ENCODE measurements at places on chromosomes 2 and 18.

- DNase-seq, result no peak
Observed at GRCh38 chr18:69518989-69519388, 118.3 kb downstream of the DOK6 start.

DNA sequence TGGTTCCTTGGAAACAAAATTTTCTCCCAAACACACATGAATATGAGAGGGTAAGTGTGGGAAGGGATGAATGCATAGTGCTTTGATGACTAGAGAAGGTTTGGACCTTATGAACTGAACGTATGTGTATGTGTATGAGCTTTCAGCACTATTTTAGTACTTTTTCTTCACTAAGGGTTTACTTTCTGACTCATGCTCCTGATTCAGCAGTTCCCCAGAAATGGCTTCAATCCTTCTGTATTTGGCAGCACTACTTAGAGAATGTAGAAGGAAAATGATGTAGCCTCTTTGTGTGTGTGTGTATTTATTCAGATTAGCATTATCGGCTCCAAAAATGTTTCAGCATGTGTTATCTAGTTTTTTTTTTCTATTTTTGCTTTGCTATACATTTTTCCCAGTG is 22.2 kb downstream of the KCNJ3 start:
- peak; percentile 18 for DNase-seq

GRCh38 chr18:13633700-13634099 is 92.7 kb downstream of the FAM210A start:
- no peak for DNase-seq

DNA sequence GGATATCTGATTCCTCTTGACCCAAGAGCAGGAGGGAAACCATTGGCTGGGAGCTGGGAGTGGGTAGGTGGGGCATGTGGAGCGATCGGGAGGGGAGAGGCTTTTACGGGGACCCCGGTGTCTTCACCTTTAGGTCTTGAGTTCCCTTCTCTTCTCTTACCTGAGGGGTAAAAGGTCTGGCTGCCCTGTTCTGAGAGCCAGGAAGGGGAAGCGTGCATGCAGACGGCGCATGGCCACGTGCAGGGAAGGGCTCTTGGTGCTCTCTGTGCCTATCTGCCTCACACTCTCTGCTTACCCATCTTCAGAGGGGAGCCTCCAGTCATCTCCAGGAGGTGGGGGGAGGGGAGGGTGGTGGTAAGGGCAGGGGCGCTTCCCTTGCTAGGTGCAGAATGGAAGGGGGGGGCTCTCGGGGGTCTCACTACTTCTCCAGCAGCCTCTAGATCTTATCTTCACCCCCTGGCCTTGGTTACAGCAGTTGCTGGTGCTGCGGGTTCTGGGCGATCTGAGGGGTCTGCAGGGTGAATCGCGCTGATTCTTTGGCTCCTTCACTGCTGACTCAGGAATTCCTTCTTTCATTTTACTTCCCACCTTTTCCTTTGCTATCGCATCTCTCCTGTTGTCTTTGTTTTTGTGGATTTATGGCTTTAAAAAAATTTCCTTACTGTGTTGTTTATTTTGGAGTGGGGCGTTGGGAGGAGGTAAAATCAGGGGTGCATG is 225.8 kb upstream of the HS6ST1 start:
- no peak for DNase-seq

DNA sequence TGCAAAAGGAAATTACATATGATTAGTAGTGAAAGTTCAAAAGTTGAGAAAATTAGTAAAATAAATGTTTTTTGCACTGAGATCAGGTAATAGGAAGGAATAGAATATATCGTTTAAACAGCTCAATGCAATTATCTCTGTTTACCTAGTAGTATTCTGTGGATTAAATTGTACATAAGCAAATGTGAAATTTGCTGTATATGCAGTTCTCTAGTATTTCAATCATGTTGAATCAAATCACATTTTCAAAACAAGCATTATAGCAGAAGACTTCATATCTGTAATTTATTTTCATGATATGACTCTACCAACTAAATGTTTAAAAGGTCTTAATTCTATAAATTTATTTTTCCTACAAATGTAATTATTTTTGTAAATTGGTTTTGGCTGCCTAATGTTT is 31.6 kb downstream of the ITPRID2 start:
- no peak for DNase-seq

- no peak for DNase-seq
Observed at GRCh38 chr18:39806525-39806924, 2148.5 kb upstream of the PIK3C3 start.

- DNase-seq, result no peak
Observed at GRCh38 chr2:100145893-100146656, 3.7 kb upstream of the AFF3 start.

GRCh38 chr2:25314514-25315315 is 27.0 kb downstream of the DNMT3A start:
- DNase-seq, result no peak

DNA sequence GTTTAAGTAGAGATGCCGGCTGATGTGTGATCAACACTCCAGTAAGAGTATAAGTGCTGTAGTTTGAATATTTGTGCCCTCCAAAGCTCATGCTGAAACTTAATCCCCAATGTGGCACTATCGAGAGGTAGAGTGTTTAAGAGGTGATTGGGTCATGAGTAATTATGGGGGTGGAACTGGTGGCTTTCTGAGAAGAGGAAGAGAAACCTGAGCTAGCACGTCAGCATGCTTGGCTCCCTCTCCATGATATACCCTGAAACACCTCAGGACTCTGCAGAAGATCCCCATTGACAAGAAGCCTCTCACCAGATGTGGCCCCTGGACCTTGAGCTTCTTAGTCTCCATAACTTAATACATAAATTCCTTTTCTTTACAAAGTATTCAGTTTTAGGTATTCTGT is 584.8 kb downstream of the TSN start:
- DNase-seq, result no peak

DNA sequence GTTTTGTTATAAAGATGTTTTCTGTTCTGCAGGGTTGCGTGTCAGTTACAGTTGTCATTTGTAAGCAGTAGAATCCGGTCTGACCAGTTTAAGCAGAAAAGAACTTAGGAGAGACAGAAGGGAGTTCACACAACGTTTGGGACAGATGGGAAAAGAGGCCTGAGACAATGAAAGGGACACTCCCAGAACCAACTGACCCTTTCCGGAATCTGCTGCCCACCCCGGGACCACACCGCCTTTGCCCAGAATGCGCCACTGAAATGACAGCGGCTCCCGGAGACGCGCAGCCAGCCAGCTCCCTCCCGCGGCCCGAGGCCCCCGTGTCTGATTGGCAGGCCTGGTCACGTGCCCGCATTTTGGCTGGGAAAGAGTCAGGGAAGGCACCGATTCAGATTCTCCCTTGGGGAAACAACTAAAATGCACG is 244.6 kb downstream of the BCL2 start:
- no peak for DNase-seq

- peak; percentile 31 for DNase-seq
Observed at GRCh38 chr2:163319006-163319405, 416.8 kb downstream of the FIGN start.

- no peak for DNase-seq
Observed at GRCh38 chr2:51410331-51410730, 378.4 kb upstream of the NRXN1 start.

- DNase-seq, result no peak
Observed at GRCh38 chr2:144452989-144453336, 67.0 kb downstream of the ZEB2 start.

DNA sequence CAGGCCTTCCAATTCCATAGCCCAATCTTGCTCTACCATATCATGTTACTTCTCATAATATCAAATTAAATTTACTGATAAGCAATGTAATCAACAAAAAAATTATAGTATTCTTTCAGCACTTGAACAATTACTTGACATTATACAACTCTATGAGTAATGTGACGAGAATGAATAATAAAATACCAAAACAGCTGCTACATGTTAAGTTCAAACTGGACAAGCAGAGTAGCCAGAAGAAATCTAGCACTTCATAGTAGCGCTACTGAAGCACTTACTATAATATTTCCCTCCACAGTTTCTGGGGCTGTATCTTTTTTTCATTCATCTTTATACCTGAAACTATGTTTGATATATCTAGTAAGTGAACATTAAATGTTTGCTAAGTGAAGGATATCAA is 14.9 kb downstream of the PPP3R1 start:
- no peak for DNase-seq

DNA sequence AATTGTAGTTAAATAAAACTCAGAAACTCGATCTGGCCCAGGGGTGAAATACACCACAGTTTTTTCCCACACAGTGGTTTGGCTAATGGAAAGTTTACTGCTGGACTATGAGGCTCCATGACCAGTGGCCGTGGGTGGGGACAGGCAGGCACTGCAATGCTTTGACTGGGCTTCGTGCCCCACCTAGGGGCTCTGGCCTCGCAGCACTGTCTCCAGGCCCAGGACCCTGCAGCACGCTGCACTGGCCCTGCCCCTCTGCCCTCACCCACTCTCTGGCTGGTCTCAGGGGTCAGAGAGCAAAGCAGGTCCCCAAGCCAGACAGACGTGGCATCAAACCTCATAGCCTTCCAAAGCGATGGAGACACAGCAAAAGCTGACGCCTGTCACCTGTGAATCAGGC is 13.4 kb upstream of the B3GNT7 start:
- no peak for DNase-seq

GRCh38 chr2:218035463-218036100 is 32.8 kb upstream of the TNS1 start:
- no peak for DNase-seq

DNA sequence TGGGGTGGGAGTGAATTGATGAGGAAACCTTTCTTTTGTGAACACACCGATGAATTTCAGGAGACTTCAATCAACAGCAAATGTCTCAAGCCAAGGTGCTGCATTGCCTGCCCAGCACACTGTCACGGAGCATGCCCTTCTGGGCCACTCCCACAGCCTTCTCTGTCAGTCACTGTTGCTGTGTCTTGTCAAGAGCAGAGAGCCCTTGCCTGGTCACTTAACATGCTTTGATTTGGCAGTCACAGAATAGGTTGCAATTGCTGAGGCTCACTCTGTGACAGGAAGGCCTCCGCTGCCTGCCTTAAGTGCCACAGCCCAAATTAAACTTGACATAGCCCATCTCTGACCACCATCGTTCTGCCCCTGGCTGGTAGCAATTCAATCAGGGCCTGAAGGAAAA is 225.4 kb downstream of the PID1 start:
- DNase-seq, result no peak

GRCh38 chr2:1744151-1744445 is 217 bp downstream of the PXDN start:
- DNase-seq, result no peak

DNA sequence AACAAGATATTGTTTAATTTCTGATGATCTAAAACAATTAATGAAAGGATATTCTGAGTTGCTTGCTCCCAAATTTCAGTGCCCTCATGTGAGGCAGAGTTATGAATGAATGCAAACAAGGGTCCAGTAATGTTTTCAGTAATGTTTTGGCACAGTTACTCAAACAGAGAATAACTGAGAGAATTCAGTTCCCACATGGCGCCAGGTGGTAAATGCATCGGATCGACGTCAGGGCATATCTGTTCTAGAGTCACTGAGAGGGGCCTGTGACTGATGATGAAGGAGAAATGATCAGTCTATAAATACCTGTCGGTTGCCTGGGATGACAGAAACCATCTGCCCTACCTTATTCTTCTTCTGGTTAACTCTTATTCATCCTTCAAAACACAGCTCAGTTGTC is 81.4 kb downstream of the KCNS3 start:
- no peak for DNase-seq

DNA sequence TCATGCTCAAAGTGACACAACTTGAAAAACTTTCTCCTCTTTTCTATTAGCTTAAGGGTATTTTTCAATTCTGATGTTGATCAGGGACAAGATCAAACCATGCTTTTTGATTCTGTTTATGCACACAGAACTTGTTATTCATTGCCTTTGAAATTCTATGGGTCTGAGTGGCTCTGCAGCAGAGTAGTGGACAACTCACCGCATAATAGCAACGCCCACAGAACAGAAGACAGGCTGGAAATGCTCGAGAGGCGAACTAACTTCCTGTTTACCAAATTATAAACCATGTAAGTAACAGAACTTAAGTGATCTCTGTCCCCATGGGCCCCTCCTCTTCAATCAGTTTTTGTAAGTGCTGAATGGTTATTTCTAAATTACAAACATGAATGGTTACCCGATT is 131.2 kb downstream of the CBLN2 start:
- DNase-seq, result no peak

GRCh38 chr2:188046437-188046836 is 245.2 kb upstream of the GULP1 start:
- DNase-seq, result no peak

GRCh38 chr2:145090841-145091761 is 571.2 kb upstream of the ZEB2 start:
- DNase-seq, result no peak

- no peak for DNase-seq
Observed at GRCh38 chr2:18849841-18850578, 260.6 kb upstream of the NT5C1B start.

- DNase-seq, result no peak
Observed at GRCh38 chr2:239604861-239605260, 204.0 kb upstream of the HDAC4 start.

DNA sequence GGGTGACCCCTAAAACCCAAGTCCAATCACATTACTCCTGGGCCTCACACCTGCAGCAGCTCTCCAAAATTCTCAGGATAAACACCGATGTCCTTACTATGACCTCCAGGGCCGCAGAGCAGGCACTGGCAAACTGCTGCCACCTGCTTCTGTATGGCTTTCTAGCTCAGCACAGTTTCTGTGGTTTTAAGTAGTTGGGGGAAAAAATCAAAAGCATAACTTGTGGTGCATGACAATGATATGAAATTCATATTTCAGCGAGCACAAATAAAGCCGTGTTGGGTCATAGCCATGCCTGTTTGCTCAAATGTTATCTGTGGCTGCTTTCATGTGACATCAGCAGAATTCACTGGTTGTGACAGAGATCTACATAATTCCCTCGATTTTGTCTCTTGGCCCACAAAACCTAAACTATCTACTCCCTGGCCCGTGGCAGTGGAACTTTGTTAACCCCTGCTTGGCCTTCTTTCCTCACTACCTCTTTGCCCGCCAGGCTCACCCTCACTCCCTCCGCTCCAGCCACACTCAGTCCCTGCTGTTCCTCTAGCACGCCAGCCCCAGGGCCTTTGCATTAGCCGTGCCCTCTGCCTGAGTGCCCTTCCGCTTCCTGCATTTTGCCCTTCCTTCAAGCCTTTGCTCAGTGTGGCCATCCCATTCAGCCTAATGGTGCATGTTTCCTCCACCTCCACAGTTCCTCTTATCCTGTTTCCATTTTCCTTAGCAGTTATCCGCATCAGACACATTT is 108.3 kb downstream of the AGAP1 start:
- DNase-seq, result no peak

GRCh38 chr2:44120428-44120827 is 48.2 kb upstream of the PPM1B start:
- peak; percentile 69 for DNase-seq

- no peak for DNase-seq
Observed at GRCh38 chr18:11091746-11092145, 57.6 kb downstream of the PIEZO2 start.

GRCh38 chr2:233210843-233211547 is 40.5 kb upstream of the ATG16L1 start:
- DNase-seq, result peak; percentile 71

DNA sequence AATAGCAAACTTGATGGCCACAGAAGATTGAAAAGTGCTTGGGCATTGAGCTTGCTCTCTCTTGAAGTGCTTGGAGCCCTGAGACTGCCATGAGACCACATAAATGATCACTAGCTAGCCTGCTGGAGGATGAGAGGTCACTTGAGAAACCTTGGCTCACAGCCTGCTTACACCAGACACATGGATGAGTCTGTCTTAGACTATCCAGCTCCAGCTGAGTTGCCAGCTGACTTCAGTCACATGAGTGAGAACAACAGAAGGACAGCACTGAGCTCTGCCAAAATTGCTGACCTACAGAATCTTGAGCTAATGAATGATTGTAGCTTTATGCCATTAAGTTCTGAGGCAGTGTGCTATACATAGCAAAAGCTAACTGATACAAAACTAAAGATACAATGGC is 18.1 kb downstream of the NABP1 start:
- DNase-seq, result peak; percentile 74

Data from non-pigmented ciliary epithelial cell (primary cell).